Activated effector memory CD4-positive, alpha-beta T cell treated with Interleukin-2 at 50 U/mL for 16 hours (primary cell): ENCODE measurements at places on chromosomes 16 and 17.

DNA sequence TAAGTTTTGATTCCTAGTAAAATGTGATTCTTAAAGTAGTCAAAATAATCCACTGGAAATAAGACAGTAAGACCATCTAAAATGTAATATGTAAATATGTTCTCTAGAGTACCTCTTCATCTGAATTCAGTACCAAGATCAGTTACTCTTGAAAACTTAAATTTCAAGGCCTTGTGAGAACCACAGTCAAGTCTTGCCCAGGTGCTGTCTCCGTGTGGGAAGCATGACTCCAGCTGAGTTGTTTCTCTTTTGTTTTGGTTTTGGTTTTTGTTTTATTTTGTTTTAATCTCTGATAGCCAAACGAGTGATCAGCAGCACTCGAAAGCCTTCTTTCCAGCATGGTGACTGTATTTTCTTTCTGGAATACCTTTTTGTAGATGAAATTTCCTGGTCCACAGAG lies 907.0 kb downstream of the KCNJ18 start:
- DNase-seq: no peak

GRCh38 chr17:74525465-74525725 lies 5.9 kb downstream of the CD300LB start:
- no peak for DNase-seq

GRCh38 chr17:65947831-65948230 lies 244.1 kb downstream of the CEP112 start:
- no peak for DNase-seq

GRCh38 chr16:50961952-50962351 lies 189.1 kb downstream of the SALL1 start:
- no peak for DNase-seq

DNA sequence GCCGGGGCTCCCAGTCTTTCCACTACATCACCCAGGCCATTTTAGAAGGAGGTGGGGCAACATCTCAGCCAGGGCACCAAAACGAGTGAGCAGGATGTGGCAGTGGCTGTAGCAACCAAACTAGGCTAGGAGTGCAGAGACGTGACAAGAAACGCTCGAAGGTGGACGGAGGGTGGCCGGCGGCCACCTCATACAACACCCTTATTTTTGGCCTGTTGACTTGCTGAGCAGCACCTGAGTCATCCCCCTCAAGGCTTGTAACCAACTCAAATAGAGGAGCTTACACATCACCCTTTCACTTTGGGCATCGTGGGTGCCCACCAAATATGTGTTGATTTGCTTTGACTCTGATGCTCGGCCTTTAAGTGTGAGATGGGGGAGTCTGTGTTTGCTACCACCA lies 23.7 kb upstream of the SOX9 start:
- no peak for DNase-seq

- DNase-seq: no peak
Observed at GRCh38 chr17:5264893-5265292, 17.2 kb upstream of the RABEP1 start.
